ENCODE measurements at places on chromosomes 2 and 18.

- no peak for DNase-seq
These were observed 41.1 kb downstream of the LDLRAD4 start for GRCh38 chr18:13259701-13260100.

- no peak for DNase-seq
These were observed 78.2 kb upstream of the GALNT3 start for GRCh38 chr2:165872101-165872791.

GRCh38 chr2:12560618-12561017 lies 156.1 kb upstream of the TRIB2 start:
- DNase-seq: no peak

GRCh38 chr2:86557836-86558235 lies 5.4 kb downstream of the CHMP3 start:
- DNase-seq: no peak

- DNase-seq: no peak
These were observed 539 bp upstream of the MOB4 start for GRCh38 chr2:197515315-197515738.

DNA sequence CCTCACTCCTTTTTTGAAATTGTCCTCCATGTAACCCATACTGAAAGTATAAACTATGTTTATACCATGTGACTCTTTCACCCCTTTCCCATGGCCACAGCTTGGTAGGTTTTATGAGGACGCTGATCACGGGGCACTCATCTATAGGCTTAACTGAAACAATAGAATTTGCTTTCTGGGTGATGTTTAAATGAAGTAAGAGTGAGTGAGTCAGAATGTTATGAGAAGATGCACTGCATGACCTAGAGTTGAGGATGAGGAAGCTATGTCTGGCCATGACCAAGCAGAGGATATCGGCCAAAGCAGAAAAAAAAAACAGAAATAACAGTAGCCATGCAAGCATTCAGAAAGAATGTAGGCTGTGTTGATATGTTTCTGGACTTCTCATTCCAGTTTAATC lies 34.9 kb downstream of the SCN1A start:
- DNase-seq: no peak

GRCh38 chr18:32189790-32190189 lies at the start of gene MEP1B:
MEP1B (plus strand) TSS chr18:32190039; CDS start chr18:32190071, 32 bp downstream.
- no peak for DNase-seq

DNA sequence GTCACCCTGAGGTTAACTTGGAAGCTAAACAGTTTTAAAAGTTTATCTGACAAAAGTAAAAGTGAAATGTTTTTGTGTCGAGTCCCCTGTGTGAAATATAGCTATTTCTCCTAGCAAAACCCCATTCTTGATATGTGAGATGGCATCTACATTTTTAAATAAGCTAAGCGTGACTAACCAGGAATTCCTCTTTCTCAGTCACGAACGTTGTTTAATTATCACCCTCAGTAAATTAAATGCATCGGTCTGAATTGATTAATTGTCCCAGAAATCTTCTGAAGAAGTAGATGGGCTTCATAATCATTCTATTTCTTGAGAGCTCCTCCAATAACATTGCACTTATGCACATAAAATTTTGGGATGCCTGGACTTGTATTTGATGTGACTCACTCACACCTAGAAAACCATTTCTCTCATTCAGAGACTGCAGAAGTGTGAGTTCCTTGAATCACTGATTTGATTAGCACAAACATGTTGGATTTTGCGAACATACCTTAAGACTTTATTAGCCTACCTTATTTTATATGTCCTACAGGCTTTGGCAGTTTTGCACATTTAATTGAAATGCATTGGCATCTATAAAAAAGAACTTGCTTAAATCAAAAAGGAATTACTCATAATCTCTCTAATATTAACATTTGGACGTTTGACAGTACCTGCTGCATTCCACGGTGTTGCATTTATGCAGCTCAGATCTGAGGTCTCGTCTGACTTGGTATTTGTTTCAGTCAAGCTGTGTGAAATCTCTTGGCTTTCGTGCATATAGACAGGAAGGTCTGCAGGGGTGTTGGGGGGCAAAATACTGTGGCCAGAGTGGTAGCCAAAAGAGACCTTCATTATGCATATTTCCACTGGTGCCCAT lies 475.2 kb downstream of the EPHA4 start:
- no peak for DNase-seq

GRCh38 chr2:54396107-54396506 lies 60.0 kb upstream of the SPTBN1 start:
- DNase-seq: no peak

DNA sequence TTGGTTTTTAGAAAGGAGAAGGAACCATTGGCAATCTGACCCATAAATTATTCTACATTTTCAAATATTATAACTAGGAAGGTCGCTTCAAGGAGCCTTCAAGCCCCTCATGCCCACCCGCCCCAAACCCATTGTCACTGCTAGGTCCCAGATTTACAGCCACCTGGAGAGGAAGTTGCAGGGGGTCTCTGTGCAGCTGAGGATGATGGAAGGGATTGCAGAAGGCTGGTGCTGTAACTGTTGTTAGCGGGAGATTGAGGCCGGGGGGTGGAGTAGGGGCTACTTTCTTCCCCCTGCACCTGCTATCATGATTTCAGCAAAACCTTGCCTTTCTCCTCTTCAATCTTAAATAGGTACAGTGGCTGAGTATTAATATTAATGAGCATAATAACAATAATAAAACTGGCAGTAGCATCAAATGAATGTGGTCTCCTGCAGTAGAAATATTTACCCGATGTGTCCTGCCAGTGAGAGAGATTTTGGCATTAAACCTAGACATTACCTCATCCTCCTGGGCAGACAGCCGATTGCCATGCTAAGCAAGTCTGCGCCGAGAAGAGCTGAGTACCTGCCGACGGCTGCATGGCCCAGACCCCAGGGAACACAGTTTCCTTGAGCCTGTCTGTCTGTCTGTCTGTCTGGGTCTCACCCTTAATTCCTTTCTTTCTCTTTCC lies 225.4 kb downstream of the FAM210A start:
- no peak for DNase-seq

GRCh38 chr2:202963712-202964111 lies 51.0 kb upstream of the NBEAL1 start:
- DNase-seq: no peak

GRCh38 chr2:160513120-160513519 lies 19.5 kb upstream of the RBMS1 start:
- no peak for DNase-seq

DNA sequence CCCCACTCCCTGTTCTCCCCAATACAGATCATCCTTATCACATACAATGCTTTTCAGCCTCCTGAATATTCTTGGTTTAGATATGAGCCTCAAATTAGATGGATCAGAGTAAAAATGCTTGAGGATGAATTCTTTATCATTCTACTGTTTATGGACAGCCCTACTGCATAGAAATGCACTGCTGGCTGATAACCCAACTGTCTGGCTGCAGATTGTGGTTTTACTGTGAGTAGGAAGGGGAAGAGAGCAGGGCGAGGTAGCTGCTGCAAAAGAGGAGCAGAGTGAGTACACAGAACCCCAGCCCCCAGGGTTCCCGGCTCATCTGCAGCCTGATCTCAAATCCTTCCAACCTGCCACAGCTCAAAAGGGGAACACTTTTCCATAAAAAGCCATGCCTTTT lies 29.4 kb upstream of the NCOA1 start:
- DNase-seq: no peak

DNA sequence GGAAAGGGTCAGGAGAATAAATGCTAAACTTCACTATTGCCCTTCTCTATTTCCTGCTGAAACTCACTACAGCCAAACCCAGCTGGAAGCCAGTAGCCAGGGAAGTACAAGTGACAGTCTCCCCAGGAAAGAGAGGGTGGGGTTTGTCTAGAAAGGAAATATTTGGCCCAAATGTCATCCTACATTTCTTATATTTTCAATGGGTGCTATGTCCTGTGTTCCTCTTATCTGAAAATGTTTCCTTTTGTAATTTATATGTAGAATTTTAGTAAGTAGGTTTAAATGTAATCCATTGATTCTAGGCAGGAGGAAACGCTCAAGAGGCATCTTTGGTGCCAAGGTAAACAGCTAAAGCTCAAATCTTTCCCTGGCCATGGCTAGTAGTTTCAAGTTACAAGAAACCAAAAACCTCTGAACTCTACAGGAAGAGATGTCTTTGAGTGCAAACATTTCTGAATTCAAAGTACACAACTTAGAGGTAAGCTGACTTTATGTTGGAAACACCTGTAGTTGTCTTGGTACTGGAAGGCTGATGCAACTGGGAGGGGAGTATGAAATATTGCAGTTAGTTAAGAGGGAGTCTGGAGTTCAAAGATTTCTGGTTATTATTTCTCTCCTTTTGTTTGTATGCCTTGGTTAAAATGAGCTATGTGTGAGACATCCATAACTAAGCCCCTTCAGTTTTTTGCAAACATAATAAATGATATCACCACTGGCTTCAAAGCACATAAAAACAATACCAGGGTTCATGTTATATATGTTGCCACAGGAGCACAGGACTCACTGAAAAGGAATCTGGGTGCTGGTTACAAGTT lies 356.1 kb upstream of the ZC3H15 start:
- DNase-seq: no peak

- no peak for DNase-seq
These were observed 28.8 kb downstream of the ASAP2 start for GRCh38 chr2:9235147-9236044.

DNA sequence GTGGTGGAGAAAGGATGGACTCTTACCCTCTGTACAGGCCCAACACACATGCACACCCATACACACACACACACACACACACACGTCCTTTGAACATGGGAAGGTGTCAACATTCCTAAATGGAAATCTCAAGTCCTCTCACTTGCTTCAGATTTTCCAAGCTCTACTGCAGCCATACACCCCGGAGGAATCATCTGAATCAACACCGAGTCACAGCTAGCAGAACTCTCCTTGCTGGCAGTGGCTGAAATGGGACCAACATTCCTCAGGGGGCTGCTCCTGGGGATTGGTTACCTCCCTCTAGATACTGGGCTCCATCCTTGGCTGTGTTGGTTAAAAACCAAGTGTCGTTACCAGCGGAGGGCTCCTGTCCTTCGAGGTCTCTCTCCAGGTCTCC lies 112.7 kb downstream of the BCL11A start:
- no peak for DNase-seq

GRCh38 chr2:43340066-43340465 lies 113.7 kb upstream of the ZFP36L2 start:
- no peak for DNase-seq

- DNase-seq: no peak
These were observed 46.3 kb downstream of the COPS8 start for GRCh38 chr2:237131749-237132533.

- DNase-seq: no peak
These were observed 74.2 kb downstream of the BAZ2B start for GRCh38 chr2:159542101-159542500.

- DNase-seq: no peak
These were observed 71.4 kb upstream of the TMEM87B start for GRCh38 chr2:111983478-111984212.

- DNase-seq: peak; percentile 11
These were observed 275 bp downstream of the HOXD8 start for GRCh38 chr2:176129813-176130146.

- DNase-seq: no peak
These were observed 108.5 kb downstream of the RAPGEF4 start for GRCh38 chr2:172843902-172844715.

DNA sequence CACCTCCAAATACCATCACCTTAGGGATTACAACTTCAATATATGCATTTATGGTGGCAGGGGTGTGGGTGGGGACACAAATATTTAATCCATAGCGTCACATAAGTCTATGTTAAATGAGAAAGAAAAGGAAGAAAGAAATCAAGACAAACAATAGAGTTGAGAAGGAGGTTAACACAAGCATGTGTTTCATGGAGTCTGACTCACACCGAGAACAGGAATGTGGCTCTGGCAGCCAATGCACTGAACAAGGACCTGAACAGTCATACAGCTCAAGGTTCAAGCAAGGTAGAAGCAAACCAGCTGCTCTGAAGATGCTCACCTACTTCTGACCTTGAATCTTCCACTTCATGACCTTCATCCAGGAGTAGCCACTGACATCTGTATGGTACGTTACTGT lies 36.2 kb upstream of the LPIN1 start:
- DNase-seq: no peak

- no peak for DNase-seq
These were observed 102.9 kb upstream of the CCDC195 start for GRCh38 chr2:224819075-224819474.

- no peak for DNase-seq
These were observed 369.1 kb downstream of the ZNF521 start for GRCh38 chr18:24982831-24983230.

DNA sequence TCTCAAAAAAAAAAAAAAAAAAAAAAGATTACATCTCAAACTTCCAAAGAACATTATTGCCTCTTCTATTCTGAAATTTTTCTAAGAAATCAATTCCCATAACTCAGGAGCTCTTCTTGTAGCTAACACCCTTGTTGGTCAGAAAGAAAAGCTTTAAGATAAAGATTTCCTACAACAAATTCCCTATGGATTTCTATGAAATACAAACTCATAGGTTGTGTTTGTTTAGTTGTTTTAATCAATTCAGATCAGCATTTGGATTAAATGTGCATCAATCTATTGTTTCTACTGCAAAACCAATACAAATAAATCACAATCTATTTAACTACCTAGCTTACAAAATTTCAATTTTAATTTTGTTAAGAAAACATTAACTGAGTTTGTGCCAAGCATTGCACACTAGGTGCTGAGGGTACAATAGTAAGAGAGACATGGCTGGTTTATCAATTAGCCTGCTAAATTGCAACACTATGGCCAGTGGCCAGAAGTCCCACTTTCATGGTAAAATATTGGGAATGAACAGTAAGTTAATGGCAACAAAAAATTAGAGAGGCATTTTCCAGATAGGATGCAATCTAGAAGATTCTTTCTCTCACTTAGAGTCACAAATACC lies 80.2 kb upstream of the MYCN start:
- DNase-seq: no peak

GRCh38 chr18:50143294-50143693 lies 51.7 kb downstream of the MYO5B start:
- no peak for DNase-seq

DNA sequence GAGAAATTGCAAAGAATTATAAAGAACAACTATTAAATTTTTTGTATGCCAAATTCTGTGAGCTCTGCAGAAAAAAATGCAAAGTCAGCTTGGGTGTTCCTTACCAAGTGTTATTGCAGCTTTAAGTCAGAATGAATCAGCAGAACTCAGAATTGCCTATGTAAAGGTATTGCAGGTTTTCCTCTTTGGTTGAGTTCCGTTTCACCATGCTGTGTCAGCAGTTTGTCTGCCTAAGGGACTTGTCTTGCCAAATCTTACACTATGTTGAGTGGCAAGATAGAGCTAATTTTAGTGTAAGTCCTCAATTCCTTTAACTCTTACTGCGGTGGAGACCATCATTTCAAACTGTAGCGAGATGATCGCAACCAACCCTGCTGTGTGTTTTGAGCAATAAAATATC lies 38.8 kb downstream of the ADAM23 start:
- no peak for DNase-seq

DNA sequence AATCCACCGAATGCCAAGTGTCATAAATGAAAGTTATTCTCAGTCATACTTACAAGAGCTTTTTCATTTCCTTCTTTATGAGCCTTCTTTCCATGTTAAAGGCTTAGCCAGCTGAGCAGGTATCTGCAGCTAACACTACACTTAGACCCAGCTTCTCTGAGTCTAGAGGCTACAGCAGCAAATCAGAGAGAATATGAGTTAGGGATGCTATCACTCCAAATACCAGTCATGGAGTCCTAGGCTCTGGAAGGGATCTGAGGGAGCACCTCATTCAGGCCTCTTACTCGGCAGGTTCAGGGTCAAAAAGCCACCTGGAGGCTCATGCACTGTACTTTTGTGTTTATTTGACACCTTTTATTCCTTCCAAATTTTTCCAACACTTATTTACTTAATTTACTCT lies 2.9 kb downstream of the C2orf80 start:
- no peak for DNase-seq

- DNase-seq: no peak
These were observed 811.5 kb upstream of the CHAC2 start for GRCh38 chr2:52956118-52956517.

Measured in stimulated activated naive CD8-positive, alpha-beta T cell treated with anti-CD3 and anti-CD28 coated beads, Interleukin-15, amount 100 ng/mL, for 72 hours (primary cell).